ENCODE measurements at places on chromosomes 6 and 20.

DNA sequence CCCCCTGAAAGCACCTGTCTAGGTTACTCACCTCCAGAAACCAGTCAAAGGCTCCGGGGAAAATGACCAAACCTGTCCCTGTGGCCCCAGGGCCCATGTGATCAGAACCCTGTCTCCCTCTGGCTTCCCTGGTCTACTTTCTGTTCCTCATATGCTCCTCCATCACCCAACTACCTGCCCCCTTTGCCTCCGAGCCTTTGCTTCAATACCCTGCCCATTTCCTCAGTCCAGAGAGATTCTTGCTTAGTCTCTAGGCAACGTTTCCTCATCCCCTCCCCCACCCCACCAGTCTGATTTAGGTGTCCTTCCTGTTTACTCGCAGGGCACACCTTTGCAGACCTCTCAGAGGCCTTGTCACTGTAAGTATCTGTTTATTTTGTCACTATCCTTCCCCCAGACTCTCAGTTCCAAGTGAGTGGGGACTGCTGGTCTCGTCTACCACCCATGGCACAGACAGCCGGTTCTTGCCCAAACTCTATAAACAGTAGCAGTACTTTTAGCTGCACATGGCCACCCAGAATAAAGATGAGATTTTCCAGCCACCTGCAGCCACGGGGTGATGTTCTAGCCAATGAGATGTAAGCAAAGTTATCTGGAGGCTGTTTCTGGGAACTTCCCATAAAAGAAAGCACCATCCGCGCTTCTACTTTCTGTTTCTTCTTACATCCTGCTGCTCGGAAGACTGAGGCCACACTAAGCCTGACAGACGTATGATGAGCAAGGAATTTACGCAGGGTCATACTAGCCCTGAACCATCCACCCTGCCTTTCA is 13.3 kb downstream of the ELOVL5 start:
- DNase-seq = no peak

- DNase-seq = no peak
Measured at GRCh38 chr20:19456595-19457395, 244.4 kb downstream of the SLC24A3 start.

DNA sequence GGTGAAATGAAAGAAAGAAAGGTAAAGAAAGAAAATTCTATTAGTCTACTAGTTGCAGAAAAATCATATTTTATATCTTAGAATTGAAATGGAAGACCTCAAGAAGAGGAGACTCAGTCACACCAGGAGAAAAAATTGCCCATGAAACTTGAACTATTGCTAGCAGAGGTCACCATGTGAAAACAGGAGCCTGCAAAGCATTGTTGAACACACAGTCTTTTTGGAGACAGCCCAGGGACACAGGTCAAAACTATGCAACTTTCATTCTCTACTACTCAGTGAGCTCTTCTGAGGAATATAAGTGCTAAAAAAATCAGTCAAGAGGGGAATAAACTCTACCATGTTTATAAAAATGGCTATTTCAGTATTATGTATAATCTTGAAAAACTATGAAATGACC is 89.8 kb upstream of the TENT5A start:
- DNase-seq = no peak

- DNase-seq = no peak
Measured at GRCh38 chr20:22700367-22700766, 116.0 kb upstream of the FOXA2 start.

Measured in Panc1 (cell line).